Stimulated activated CD4-positive, alpha-beta T cell treated with anti-CD3 and anti-CD28 coated beads, Interleukin-15, amount 100 ng/mL, for 1 hour (primary cell): ENCODE measurements at places on chromosomes 3 and 15.

- DNase-seq: no peak
These were observed at the start of gene TM6SF1 for GRCh38 chr15:83106994-83107840. TM6SF1 (plus strand) TSS chr15:83107645; CDS start chr15:83107681, 36 bp downstream.

GRCh38 chr3:151971814-151972579 is 98.6 kb downstream of the SUCNR1 start:
- DNase-seq: no peak

- DNase-seq: no peak
These were observed 26.4 kb upstream of the SKIL start for GRCh38 chr3:170331143-170331542.

- no peak for DNase-seq
These were observed 15.2 kb upstream of the ICE2 start for GRCh38 chr15:60494108-60494507.

- DNase-seq: no peak
These were observed 45.6 kb upstream of the NMD3 start for GRCh38 chr3:161175506-161175905.

DNA sequence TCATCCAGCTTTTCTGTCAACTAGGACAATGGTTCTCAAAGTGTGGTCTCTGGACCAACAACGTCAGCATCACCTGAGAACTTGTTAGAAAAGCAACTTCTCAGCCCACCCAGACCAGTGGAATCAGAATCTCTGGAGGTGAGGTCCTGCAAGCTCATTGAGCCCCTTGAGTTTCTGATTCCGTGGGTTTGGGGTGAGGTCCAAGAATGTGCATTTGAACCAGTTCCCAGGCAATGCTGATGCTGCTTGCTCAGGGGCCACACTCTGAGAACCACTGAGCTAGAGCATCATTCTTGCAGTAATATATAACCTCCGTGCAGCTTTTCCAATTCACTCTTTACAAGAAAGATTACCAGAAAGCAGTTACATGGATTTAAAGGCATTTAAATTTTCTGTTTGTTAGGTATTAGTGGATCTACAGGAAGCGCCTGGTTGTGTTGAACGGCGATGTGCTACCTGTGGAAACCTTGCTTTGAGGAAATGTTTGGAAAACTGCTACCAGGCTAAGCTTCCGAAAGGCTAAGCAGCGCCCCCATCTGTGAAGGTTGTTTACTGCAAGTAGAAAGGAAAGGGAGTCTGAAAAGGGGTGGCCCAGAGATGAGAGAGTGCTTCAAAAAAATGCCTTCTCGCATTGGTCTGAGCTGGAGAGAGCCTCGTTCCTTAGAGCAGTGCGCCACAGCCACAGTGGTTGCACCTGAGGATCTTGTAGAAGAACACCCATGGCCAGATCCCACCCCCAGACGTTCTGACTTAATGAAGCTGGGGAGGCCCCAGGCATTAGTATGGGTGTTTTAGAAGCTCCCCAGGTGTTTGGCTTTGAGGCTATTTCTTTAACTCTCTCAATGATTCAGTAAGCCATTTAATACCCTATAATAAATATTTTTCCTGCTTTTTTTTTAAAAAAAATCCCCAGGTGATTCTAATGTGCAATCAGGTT is 50.0 kb downstream of the RLBP1 start:
- DNase-seq: no peak

- no peak for DNase-seq
These were observed 41.2 kb downstream of the PCSK6 start for GRCh38 chr15:101448336-101448735.

DNA sequence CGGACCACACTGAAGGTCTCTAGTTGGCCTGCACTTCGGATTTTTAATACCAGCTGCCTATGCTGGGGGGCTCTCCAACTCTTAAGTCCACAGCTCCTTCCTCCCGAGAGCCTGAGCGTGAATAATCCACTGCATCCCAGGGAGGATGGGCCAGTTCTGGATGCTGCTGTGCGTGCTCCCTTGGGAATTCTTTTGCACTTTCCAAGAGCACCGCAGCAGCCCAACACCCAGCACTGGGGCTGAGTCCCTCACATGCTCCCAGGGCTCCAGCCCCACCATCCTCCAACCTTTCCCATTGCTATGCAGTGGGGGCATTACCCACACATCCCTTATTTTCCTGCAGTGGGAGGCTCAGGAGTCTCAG is 136.4 kb upstream of the IQSEC1 start:
- DNase-seq: no peak

DNA sequence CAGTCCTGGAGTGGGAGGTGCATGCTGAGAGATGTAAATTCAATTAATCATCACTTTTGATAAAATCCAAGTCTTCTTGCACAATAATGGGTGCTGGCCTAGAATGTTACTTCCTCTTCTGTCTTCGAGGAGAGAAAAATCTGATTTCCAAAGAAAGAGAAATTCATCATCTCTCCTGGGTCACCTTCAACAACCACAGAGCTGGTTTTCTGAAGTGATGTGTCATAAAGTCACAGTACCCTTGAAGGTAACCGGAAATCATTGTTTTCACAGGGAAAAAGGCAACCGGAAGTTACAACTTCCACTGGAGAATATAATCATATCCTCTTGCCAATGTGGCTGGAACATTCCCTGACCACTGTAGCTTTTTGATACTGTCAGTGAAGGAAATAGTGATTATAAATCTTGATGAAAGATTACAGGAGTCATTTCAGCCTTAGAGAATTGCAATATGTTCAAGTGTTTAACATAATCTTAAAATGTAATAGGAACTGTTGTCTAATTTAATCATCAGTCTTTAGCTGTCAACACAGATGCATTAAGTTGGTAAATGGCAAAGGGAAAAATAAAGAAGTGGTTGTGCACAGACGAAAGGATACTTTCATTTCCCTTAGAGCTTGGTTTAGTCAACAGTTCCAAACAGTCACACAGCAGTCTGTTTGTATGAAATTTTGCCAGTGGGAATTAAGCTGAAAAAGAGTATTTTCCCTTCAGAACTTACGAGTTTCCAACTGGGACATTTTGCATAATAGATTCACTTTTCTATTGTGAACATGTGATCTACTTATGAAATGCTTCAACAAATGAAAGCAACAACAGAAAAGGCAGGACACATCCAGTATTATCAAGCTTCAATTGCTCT is 106.5 kb upstream of the SLC4A7 start:
- DNase-seq: no peak

- DNase-seq: no peak
These were observed 38.4 kb downstream of the RASGRF1 start for GRCh38 chr15:79051941-79052731.

DNA sequence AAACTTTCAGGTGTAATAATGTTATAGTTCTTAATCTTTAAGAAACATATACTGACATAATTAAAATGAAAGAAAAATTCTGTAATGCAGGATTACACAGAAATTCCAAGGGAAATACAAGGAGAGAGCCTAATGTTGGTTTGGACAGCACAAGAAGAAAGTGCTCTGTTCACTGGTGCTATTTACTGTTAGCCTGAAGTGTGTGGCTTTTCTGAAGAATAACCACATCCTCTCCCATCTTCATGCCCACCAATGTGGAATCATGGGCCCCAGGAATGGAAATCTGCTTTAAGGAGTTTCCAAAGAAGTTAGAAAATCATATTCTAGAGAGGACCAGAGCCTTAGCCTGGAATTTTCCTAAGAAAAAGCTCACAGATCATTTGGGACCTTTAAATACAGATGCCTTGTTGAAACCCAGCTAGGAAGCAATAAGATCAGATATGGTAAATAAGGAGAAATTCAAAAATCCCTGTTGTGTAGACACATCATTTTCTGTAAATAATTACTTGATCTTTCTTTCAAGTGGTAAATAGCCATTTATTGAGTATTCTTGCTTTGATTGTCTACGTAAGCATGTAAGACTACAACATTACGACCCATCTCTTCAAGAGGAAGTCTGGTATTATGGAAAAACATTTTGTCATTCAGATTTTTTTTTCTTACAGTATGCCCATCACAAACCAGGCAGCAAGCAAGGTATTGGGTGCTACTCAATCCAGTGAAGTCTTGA is 10.3 kb upstream of the USP50 start:
- no peak for DNase-seq

- no peak for DNase-seq
These were observed 16.0 kb upstream of the BCL2L10 start for GRCh38 chr15:52128568-52128967.

DNA sequence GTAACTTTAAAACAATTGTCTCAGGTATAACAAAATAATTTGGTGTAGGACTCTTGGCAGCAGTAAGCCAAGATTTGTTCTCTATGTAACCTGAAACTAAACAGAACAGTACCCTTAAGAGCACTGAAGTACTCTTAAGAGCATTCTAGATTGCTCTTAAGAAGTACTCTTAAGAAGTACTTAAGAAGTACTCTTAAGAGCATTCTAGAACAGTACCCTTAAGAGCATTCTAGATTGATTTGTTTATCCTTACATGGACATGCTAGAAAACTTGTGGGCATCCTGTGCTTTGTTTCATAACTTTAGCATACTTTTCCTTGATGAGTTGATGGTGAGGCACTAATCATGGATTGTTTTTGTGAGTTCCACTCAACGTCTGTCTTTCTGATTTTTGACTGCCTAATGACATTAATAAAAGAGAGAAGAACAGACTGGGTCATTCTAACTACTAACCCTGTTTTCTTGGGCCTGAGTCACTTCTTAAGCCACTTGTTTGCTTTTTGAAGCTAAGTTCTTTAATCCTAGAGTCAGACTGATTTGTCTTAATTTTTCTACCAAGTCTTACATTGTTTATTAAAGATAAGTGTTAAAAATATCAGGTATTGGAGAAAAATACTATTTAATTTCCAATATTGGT is 57.2 kb upstream of the UTS2B start:
- DNase-seq: no peak

GRCh38 chr15:68651916-68652525 is 73.2 kb downstream of the CORO2B start:
- DNase-seq: no peak
